Vagina (tissue), 2 donors: ENCODE measurements at places on chromosomes 16 and 17.

- no peak for DNase-seq
Observed at GRCh38 chr17:41073676-41074075, 8.0 kb upstream of the KRTAP2-4 start.

DNA sequence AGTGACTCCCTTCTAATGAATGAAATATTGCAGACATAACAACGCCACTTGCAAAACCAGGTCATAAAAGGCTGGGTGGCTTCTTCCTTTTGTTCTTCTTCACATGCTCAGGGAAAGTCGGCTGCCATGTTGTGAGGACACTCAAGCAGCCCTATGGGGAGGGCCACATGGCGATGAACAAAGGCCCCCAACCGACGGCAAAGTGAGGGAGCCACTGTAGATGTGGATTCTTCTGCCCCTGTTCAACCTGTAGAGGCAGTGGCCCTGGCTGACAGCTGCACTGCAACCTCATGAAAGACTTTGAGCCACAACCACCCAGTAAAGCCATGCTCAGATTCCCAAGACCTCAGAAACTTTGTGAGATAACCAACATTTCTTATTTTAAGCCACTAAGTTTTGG lies 203.5 kb upstream of the TNRC6C start:
- no peak for DNase-seq

GRCh38 chr16:9419161-9419560 lies 327.7 kb downstream of the HAPSTR1 start:
- DNase-seq, result no peak

- peak; percentile 47 for DNase-seq
Observed at GRCh38 chr17:57975044-57975443, 13.0 kb downstream of the VEZF1 start.
